ENCODE measurements at places on chromosomes 11 and 22.

- no peak for DNase-seq
Measured at GRCh38 chr22:40325315-40325714, 21.0 kb upstream of the ADSL start.

GRCh38 chr11:94023856-94024255, 2.7 kb downstream of the HEPHL1 start:
- no peak for DNase-seq

- no peak for DNase-seq
Measured at GRCh38 chr11:61168042-61168688, 6.9 kb upstream of the VPS37C start.

GRCh38 chr22:22932512-22932941, 44.9 kb downstream of the IGLL5 start:
- peak; percentile 26 for DNase-seq

DNA sequence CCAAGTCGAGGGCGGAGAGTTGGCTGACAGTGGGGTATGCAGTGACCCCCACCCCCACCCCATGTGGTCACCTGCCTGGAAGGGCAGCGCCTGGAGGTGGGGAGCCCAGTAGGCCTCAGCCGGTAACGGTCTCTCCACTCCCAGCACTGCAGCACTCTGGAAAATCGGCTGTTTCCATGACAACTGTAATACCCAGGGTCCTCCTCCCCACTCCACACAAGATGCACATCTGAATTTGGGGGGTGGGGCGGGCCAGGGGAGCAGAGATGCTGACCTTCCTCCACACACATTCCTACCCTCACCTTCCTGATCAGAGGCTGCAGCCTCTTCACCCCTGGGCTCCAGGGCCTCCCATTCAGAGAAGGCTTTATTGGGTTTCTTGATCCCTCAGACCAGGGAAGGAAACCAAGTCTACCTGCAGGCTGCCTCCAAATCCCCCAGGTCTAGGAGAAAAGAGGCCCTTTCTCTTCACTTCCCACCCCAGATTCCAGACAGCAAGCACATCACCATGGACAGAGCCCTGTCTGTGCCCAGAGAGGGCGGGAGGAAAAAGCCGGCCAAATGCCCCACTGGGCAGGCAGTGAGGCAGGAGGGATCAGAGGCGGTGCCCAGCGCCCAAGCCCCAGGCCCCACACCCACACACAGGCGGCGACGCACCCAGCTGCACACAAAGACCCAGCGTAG, 46.5 kb downstream of the SLC22A12 start:
- no peak for DNase-seq

DNA sequence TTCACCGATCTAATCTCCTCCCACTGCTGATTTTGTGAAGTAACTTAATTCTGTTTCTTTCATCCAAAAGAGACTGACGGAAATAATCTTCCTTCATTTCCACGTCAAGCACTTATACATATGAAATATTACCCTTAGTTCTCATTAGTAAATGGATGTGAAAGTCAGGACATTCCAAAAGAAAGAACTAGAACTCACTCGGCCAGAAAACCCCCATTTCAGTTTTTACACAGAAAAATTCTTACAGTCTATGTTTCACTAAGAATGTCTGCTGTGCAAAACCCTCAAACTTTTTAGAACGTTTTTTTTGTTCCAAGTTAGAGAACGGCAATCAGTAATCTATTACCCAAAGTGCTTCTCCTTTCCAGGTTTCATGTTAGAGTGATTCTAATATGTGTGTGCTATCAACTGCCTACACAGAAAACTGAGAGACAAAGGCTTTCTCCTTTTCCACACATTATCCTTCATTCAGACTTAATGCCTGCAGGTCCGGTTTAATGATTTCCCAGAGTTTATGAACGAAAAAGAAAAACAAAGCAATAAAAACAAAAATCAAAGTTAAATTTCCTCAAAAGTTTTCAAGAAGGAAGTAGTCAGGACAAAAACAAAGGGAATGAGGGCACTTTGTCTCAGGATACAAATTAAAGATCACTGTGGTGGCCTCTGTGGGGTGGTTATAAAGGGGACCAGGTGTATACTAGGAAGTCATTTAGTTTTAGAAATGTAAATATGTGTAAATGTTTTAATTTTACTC, 11.3 kb upstream of the SESN3 start:
- no peak for DNase-seq

- no peak for DNase-seq
Measured at GRCh38 chr11:2113776-2114175, 25.4 kb downstream of the IGF2 start.

DNA sequence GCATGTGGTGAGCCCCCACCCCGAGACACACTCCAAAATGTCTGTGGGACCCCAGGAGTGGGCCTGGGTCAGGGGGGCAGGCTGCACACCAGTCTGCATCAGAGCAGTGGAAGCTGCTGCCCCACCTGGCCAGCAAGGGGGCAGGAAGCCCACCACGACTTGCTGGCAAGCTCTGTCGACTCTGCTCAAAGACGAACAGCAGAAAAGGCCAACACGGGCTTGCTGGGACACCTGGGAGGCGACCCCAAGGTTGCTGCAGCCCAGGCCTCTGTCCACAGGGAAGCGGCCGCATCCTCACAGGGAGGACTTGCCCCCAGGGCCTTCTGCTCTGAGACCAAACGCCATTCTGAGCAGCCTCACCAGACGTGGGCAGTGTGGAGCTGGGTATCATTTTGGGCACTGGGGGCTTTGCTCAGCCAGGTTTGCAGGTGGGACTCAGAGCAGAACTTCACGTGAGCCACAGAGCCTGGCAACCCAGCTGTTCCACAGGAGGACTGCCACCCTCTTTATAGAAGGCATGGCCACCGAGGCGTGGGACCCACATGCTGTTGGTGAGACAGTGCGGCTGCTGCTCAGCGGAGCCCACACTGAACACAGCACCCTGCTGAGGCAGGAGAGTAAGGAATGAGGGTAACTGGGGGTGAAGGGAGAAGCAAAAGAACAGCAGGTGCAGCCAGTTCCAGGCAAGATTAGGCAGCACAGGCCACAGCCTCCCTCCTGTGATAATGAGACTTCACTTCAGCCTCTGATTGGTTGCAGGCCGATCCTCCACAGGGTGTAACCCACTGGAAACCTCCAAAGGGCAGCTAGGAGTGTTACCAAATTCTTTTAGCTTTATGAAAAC, 11.0 kb downstream of the IL17REL start:
- DNase-seq: no peak
